ENCODE measurements at places on chromosomes 4 and X. TPM values are rescaled to one million over a fixed set of nuclear protein-coding genes. Genes with fewer than 3 reads are reported as not detected.

DNA sequence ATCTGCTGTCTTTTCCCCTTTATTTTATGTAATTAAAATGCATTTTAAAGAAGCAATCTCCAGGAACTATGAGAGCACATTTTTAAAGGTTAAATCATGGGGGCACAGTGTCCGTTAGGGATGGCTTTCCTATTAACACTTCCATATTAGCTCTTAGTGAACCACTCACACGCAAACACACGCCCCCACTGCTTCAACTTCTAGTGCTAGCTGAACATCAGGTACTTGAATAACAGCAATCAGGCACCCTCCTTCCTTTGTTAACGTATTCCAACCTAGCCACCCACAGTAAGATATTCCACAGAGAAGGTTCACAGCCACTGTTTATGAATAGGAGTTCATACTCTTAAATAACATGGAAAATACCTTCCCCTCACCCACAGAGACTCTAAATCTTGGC, 9.3 kb downstream of the TMEM255A start:
- no peak overlapping the region for H3K27ac ChIP-seq
- DNase-seq: no peak
- H3K27me3 ChIP-seq: no peaks in the 10 kb centered on the region
- H3K4me3 ChIP-seq: no peak overlapping the region

- no peaks in the 10 kb centered on the region for H3K27me3 ChIP-seq
- no peaks in the 10 kb centered on the region for H3K4me1 ChIP-seq
- no peak for DNase-seq
- H3K36me3 ChIP-seq: no peaks in the 10 kb centered on the region
- H3K27ac ChIP-seq: no peak overlapping the region
Observed at GRCh38 chr4:119165767-119166166, 30.1 kb downstream of the MYOZ2 start.

TMEM31 gene
- total RNA-seq: not detected

PCDH19 gene
- total RNA-seq: not detected

GRCh38 chr4:183478123-183478522, 26.7 kb upstream of the ING2 start:
- H3K4me3 ChIP-seq: no peak overlapping the region
- H3K27ac ChIP-seq: no peak overlapping the region
- no peaks in the 10 kb centered on the region for H3K27me3 ChIP-seq
- no peak for DNase-seq
- H3K36me3 ChIP-seq: no peaks in the 10 kb centered on the region

GPR34 gene
- total RNA-seq: not detected

GRCh38 chr4:35939751-35940150, 304.6 kb downstream of the ARAP2 start:
- peaks cover 2% of the 10 kb centered on the region for H3K27me3 ChIP-seq
- H3K27ac ChIP-seq: no peak overlapping the region
- H3K36me3 ChIP-seq: no peaks in the 10 kb centered on the region
- no peaks in the 10 kb centered on the region for H3K4me1 ChIP-seq

GRCh38 chr4:147733716-147734344, 1.9 kb downstream of the ARHGAP10 start:
- no peak for DNase-seq
- H3K4me1 ChIP-seq: peaks cover 34% of the 10 kb centered on the region
- H3K27ac ChIP-seq: no peak overlapping the region
- H3K4me3 ChIP-seq: peak overlapping the region; percentile 28
- peaks cover 8% of the 10 kb centered on the region for H3K27me3 ChIP-seq

DNA sequence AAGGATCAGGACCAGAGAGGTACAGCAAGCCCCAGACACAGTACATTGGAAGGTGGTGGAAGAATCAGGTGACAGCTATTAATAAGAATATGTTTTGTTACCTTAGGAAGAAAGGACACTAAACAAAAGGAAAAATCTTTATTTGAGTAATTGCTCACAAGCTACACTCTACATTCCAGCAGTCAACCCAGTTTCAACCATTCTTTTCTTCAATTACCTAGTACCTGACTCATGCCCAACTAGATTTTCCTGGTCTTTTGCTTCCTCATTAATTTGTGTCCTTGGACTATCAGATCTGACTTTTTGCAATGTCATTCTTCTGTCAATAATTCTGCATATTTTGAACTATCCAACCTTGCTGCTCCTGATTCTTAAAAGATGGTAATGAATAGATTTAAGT, 22.5 kb upstream of the GLRA2 start:
- no peak overlapping the region for H3K4me3 ChIP-seq
- H3K36me3 ChIP-seq: no peaks in the 10 kb centered on the region
- H3K27ac ChIP-seq: no peak overlapping the region
- no peak for DNase-seq
- peaks cover 4% of the 10 kb centered on the region for H3K4me1 ChIP-seq

NXF2 gene
- total RNA-seq: not detected

DNA sequence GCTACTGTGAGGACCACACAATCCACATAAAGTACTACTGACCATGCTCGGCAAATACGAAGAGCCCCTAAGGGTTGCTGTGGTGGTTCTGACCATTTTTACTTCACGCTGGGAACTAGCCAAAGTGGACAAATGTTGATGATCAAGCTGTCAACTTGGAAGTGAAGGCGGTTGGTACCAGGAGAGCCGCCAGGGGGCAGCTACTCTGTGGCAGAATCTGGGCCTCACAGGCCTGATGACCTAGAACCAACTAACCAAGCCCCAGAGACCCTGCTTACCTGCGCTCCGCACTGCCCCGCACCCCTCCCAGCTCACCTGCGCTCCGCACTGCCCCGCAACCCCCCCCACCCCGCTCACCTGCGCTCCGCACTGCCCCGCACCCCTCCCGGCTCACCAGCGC, 5.6 kb downstream of the GAK start:
- H3K4me1 ChIP-seq: peaks cover 71% of the 10 kb centered on the region
- H3K27me3 ChIP-seq: no peaks in the 10 kb centered on the region
- no peak overlapping the region for H3K27ac ChIP-seq
- peaks cover 4% of the 10 kb centered on the region for H3K36me3 ChIP-seq

GRCh38 chr4:140839406-140839805, 83.2 kb upstream of the TBC1D9 start:
- no peak overlapping the region for H3K4me3 ChIP-seq
- no peaks in the 10 kb centered on the region for H3K4me1 ChIP-seq
- no peaks in the 10 kb centered on the region for H3K36me3 ChIP-seq
- H3K27me3 ChIP-seq: peaks cover 2% of the 10 kb centered on the region
- no peak overlapping the region for H3K27ac ChIP-seq

- no peaks in the 10 kb centered on the region for H3K27me3 ChIP-seq
- no peak overlapping the region for H3K27ac ChIP-seq
- no peak for DNase-seq
- H3K36me3 ChIP-seq: no peaks in the 10 kb centered on the region
- H3K4me1 ChIP-seq: no peaks in the 10 kb centered on the region
Observed at GRCh38 chr4:171390626-171391025, 422.6 kb upstream of the GALNTL6 start.

GPAT3 gene
- 2.0 TPM for total RNA-seq

TECRL gene
- total RNA-seq: not detected

MAEA gene
- total RNA-seq: 25.2 TPM

GRCh38 chr4:1401409-1402020, 4.7 kb downstream of the NKX1-1 start:
- no peak overlapping the region for H3K4me3 ChIP-seq
- H3K4me1 ChIP-seq: peaks cover 4% of the 10 kb centered on the region

FIP1L1 gene
- total RNA-seq: 49.9 TPM

GRCh38 chr4:149845743-149846142, 30.1 kb upstream of the IQCM start:
- H3K4me3 ChIP-seq: no peak overlapping the region
- no peaks in the 10 kb centered on the region for H3K4me1 ChIP-seq
- DNase-seq: no peak
- no peaks in the 10 kb centered on the region for H3K36me3 ChIP-seq

- peaks cover 15% of the 10 kb centered on the region for H3K36me3 ChIP-seq
- H3K27me3 ChIP-seq: no peaks in the 10 kb centered on the region
- DNase-seq: no peak
- peaks cover 33% of the 10 kb centered on the region for H3K4me1 ChIP-seq
- H3K4me3 ChIP-seq: no peak overlapping the region
Observed at GRCh38 chr4:26931451-26931850, 70.8 kb downstream of the STIM2 start.

USP17L25 gene
- not detected for total RNA-seq

DNA sequence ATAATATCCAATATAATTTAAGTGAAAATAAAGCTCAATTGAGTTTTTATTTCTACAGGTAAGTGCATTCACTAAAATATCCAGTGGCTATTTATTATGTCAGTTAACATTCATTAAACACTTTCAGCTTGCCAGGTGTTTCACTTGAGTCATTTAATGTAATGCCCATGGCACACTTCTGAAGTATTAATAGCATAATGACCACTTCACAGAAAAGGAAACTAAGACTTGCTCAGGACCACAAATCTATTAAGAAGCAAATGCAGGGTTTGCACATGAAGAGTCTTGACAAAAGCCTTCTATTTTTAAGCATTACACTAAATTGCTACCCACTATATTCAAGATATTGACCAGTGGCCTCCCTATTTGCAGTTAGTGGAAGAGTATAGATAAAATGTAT, 612.7 kb downstream of the KCTD8 start:
- H3K27ac ChIP-seq: no peak overlapping the region
- H3K27me3 ChIP-seq: no peaks in the 10 kb centered on the region
- H3K4me1 ChIP-seq: no peaks in the 10 kb centered on the region

GRCh38 chr4:152937336-152938236, 1.5 kb downstream of the FHDC1 start:
- H3K4me1 ChIP-seq: peaks cover 16% of the 10 kb centered on the region
- H3K4me3 ChIP-seq: peak overlapping the region; percentile 67
- no peak overlapping the region for H3K27ac ChIP-seq
- H3K27me3 ChIP-seq: peaks cover 44% of the 10 kb centered on the region

- peaks cover 3% of the 10 kb centered on the region for H3K27me3 ChIP-seq
- peak; percentile 51 for DNase-seq
- H3K4me1 ChIP-seq: peaks cover 9% of the 10 kb centered on the region
- no peaks in the 10 kb centered on the region for H3K36me3 ChIP-seq
- H3K27ac ChIP-seq: no peak overlapping the region
Observed at GRCh38 chrX:72121383-72121782, 10.3 kb downstream of the RTL5 start.

RTL9 gene
- not detected for total RNA-seq

MBNL3 gene
- 15.8 TPM for total RNA-seq

- no peaks in the 10 kb centered on the region for H3K27me3 ChIP-seq
- H3K27ac ChIP-seq: no peak overlapping the region
- H3K4me3 ChIP-seq: no peak overlapping the region
- no peak for DNase-seq
- peaks cover 52% of the 10 kb centered on the region for H3K36me3 ChIP-seq
Observed at GRCh38 chr4:123312951-123313592, 83.5 kb upstream of the SPRY1 start.

OTUD6A gene
- not detected for total RNA-seq

- no peaks in the 10 kb centered on the region for H3K27me3 ChIP-seq
- H3K4me3 ChIP-seq: no peak overlapping the region
- DNase-seq: no peak
- H3K27ac ChIP-seq: no peak overlapping the region
- H3K36me3 ChIP-seq: no peaks in the 10 kb centered on the region
Observed at GRCh38 chr4:88938138-88938537, 118.8 kb downstream of the FAM13A start.

SPATA4 gene
- total RNA-seq: not detected

GRCh38 chr4:74531963-74532794, 87.2 kb downstream of the AREG start:
- H3K27ac ChIP-seq: no peak overlapping the region
- H3K36me3 ChIP-seq: no peaks in the 10 kb centered on the region
- peaks cover 4% of the 10 kb centered on the region for H3K27me3 ChIP-seq

DNA sequence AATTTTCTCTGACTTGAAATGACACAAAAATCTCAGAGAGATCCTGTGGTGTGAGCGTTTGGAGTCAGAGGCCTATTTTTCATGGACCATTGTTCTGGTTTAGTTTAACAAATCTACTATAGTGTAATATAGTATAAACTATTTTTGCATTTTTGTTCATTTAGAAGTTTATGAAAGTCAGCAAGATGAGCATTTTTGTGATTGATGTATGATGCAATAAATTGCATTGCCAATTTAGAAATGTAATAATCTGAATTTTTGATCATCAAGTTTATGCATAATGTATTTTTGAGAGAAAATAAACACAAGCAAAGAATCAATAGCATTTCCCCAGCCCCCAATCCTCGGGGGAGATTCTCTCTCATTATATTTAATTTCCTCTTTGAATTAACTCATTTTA, 519.5 kb upstream of the FTHL17 start:
- H3K27me3 ChIP-seq: no peaks in the 10 kb centered on the region
- no peak overlapping the region for H3K27ac ChIP-seq
- DNase-seq: no peak
- no peaks in the 10 kb centered on the region for H3K4me1 ChIP-seq

DNA sequence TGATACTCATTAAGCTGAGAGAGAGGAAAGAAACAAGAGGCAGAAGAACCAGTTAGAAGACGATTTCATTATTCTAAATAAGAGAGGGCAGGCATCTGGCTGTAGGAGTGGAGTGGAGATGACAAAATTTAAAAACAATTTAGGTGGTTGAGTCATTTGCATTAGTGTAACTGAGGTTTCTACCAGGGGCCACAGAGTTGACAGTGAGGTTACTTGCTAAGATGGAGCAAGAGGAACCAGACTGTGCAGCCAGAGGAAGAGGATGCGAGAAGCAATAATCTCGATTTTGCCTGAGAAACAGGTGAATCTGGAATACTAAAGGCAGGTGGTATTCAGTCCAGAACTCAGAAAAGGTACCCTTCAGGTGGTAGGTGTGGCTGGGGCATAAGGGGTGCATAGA, 491.9 kb downstream of the MID1IP1 start:
- peaks cover 58% of the 10 kb centered on the region for H3K4me1 ChIP-seq
- H3K27ac ChIP-seq: peak overlapping the region; percentile 31
- peaks cover 17% of the 10 kb centered on the region for H3K36me3 ChIP-seq
- DNase-seq: no peak

PNMA6F gene
- total RNA-seq: not detected

FGF2 gene
- 0.79 TPM for total RNA-seq

- peaks cover 26% of the 10 kb centered on the region for H3K36me3 ChIP-seq
- peak; percentile 38 for DNase-seq
- H3K4me3 ChIP-seq: peak overlapping the region; percentile 94
- H3K4me1 ChIP-seq: peaks cover 11% of the 10 kb centered on the region
- H3K27me3 ChIP-seq: no peaks in the 10 kb centered on the region
- peak overlapping the region; percentile 100 for H3K27ac ChIP-seq
Observed at GRCh38 chrX:154399527-154400368, 1.6 kb downstream of the RPL10 start.

GRCh38 chr4:3136454-3136853, 62.0 kb downstream of the HTT start:
- no peaks in the 10 kb centered on the region for H3K4me1 ChIP-seq
- no peak overlapping the region for H3K27ac ChIP-seq
- H3K36me3 ChIP-seq: peaks cover 27% of the 10 kb centered on the region
- no peak for DNase-seq
- H3K27me3 ChIP-seq: no peaks in the 10 kb centered on the region

ZNF330 gene
- total RNA-seq: 75.5 TPM

IRF2 gene
- total RNA-seq: 38.3 TPM

Data from activated naive CD4-positive, alpha-beta T cell treated with anti-CD3 and anti-CD28 coated beads for 36 hours (primary cell).